ENCODE measurements at places on chromosomes 2 and 18.

- peak; percentile 73 for DNase-seq
Measured at GRCh38 chr2:46776687-46777327, 138.8 kb downstream of the MCFD2 start.

GRCh38 chr2:161415987-161416707 is at the start of gene TBR1:
TSS of gene TBR1 (plus strand) at chr2:161416297. CDS start at chr2:161416411, 114 bp downstream.
- DNase-seq = no peak

DNA sequence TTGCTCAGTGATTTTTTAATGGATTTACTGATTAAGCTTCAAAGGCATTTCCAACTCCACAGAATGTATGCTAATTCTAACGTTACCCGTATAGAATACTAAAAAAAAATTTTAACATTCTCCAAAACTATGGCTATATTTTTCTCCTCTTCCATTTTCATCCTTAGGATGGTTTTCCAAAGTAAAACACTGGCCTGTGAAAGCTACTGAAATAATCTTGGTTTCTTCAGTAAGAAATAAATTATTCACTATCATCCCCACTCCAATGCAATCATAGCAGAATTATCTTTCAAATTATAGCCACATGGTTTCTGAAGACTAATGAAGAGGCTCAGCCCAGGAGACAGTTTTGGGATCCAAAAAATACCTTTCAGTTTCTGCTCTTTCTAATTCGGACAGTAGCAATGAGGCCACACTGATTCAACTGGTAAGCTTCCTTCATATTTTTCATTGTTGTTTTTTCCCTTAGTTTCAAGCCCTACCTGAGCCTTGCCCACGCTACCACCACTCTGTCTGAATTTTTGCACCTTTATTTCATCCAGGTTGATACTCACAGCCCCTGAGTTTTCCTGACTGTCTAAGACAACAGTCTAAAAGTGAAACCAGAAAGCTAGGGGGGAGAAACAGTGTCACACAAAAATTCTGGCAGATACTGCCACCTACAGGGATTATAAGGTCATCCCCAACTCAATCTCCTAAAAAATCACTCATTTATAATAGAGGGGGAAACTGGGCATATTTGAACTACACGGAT is 887.9 kb downstream of the NRXN1 start:
- peak; percentile 29 for DNase-seq

- DNase-seq = peak; percentile 80
Measured at GRCh38 chr2:37189452-37190153, 1.1 kb upstream of the SULT6B1 start.

DNA sequence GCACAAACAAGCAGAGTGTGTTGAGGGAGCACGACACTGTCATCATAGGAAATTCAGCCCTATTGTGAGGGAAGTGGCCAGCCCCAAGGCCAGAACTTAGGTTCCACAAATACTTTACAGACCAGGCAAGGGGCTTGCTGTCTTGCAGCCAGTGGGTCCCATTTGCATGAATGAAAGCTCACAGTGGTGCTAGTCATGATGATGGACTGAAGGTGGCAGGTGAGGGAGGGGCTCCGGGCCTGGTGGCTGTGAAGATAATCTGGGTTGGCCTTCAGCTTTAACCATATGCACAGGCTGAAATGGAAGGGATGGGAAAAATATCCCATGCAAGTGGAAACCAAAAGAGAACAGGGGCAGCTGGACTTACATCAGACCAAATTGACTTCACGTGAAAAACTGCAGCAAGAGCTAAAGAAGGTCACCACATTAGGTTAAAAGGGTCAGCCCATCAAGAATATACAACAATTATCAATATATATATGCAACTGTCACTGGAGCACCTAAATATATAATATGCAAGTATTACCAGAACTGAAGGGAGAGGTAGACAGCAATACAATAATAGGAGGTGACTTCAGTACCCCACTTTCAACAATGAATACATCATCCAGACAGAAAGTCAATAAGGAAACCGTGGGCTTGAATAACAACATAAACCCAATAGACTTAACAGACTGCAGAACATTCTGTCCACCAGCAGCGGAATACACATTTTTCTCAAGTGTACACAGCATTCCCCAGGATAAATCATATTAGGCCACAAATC is 39.6 kb downstream of the DCDC2C start:
- no peak for DNase-seq

- DNase-seq = no peak
Measured at GRCh38 chr2:120350080-120350479, 4.1 kb downstream of the INHBB start.

DNA sequence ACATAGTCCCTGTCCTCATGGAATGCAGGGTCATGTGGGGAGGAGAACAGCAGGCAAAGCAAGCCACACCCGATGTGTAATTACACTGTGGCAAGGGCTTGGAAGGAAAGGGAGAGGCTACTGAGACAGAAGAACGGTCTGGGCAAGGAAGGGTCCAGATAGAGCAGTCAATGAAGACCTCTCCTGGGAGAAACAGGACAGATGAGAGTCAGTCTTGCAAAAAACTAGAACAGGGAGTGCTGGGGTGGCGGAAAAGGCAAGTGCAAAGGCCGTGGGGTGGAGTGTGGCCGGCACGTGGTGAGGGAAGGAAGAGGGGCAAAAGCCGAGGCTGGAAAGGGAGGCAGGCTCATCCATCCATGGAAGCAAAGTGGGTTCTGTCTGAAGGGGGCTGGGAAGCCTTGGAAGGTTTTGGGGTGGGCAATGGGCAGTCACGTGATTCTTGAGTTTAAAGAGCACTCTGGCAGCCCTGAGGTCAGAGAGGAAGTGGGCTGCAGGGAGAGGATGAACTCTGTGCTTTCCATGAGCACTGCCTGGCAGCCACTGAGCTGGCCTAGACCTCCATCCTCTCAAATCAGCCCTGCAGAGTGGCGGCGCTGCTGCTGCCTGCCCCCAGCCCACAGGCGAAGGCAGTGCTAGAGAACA is 182.2 kb downstream of the INHBB start:
- DNase-seq = no peak

DNA sequence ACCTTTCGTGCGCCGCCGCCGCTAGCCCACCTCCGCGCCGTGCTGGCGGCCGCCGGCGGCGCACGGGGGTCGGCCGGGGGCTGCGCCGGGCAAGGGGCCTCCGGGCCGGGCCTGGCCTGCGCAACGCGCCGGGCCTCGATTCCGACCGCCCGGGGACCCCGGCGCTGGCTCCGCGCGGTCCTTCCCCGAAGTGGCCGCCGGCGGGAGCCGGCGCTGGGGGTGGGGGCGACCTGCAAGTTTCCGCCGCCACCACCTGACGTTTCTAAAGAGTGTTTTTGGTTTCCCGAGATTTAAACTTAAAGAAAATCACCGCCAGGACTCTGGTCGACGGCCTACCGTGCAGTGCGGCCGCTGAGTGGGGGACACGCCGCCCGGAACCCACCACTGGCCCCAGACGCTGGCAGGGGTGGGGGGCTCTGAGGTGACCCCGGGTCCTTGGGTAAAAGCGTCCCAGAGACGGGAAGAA is 3.8 kb upstream of the GATA6 start:
- no peak for DNase-seq

DNA sequence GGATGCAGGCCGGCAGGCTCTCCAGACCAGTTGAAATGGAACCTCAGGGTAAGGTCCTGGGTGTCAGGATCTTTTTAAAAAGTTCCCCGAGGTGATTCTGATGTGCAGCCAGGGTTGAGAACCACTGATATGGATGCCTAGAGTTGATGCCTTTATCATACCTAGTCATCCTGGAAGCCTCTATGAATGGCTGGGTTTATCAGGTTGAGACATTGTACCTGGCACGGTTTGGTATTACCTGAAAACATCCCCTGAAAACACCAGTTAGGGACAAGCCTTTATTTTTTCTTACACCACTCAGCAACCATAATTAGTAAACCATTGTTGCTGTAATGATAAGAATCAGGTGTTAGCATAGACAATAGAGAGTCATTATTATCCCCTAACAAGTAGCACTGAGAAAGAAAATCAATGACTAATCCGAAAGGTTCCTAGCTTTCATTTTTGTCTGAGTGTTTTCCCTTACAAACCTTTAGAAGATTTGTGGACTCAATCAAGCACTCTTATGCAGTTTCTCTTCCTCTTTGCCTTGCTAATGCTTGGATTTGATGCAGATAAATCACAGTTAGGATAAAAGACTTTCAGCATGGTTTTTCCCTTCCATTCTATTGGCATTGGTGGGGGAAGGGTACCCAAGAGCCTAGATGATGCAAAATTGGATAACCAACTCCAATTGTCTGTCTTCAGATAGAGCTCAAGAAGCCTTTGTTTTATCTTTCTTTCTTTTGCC is 116.5 kb upstream of the LYPD6 start:
- no peak for DNase-seq

DNA sequence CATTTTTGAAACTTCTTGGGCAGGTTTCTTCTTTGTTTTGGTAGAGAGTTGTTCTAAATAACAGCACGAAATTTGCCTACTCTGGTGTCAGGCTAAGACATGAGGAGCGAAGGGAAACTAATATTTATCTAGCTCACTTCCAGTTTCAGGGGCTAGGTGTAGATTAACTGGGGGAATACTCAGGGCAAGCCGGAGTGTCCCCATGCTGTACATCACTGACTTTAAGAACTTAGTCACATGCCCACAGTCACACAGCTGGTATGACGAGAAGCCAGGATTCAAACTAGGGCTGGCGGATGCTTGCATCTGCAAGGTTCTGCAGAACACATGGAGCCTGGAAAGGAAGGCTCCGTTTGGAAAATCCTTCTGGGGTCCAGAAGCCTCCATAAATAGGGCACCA is 133.3 kb downstream of the ALPK2 start:
- DNase-seq = no peak

- DNase-seq = no peak
Measured at GRCh38 chr2:38147333-38148121, 71.6 kb upstream of the CYP1B1 start.

- DNase-seq = no peak
Measured at GRCh38 chr2:144526831-144527230, 6.9 kb upstream of the ZEB2 start.

DNA sequence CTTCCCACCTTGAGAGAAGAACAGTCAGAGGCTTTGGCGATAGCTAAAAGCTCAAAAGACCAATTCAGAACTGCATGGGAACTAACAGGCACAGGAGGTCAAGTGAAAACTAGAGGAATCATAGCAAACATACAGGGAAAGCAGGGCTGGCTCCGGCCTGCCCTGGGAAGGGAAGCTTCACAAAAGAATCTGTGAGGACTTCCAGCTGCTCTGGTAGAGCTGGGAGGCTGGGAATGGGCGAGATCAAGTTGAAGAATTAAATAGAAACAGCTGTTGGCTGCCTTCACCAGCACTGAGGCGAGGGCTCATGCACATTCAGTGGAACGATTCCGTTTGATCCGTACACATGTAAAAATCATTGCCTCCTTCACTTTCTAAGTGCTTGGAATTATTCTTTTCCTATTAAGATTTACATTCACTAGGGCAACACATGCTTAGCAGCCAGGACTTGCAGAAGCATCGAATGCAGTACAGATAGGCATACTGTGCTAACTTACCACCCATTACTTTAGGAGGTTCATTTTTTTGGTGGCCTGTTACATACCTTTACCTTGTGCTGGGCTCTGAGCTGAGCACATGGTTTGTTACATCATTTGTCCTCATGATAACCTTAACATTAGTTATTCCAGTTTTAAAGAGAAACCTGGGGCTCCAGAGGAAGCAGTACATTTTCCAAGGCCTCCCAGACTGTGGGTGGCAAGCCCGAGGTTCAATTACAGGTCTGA is 125.4 kb upstream of the RNF152 start:
- DNase-seq = peak; percentile 53
